Breast epithelium (tissue), 4 donors: ENCODE measurements at places on chromosomes 2 and 18.

GRCh38 chr18:27887287-27887686 lies 289.6 kb downstream of the CDH2 start:
- no peak for DNase-seq

GRCh38 chr18:79465392-79465991 lies 69.8 kb downstream of the NFATC1 start:
- no peak for DNase-seq

DNA sequence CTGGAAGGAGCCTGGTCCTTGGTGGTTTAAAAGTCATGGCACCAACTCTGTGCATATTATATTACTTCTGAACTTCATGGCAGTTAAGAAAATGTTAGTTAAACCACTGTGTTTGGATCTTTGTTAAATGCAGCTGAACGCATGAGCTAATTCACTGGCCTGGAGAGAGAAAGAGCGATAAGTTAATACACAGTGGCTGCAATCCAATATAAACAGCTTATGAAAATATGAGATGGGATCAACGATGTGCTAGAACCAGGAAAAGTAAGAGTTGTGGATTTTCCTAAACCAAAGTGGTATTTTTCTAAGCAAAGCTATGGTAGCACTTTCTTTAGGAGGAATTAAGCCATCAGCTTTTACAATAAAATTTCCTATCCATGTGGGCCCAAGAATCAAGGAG lies 326.7 kb downstream of the MTX2 start:
- DNase-seq: no peak

DNA sequence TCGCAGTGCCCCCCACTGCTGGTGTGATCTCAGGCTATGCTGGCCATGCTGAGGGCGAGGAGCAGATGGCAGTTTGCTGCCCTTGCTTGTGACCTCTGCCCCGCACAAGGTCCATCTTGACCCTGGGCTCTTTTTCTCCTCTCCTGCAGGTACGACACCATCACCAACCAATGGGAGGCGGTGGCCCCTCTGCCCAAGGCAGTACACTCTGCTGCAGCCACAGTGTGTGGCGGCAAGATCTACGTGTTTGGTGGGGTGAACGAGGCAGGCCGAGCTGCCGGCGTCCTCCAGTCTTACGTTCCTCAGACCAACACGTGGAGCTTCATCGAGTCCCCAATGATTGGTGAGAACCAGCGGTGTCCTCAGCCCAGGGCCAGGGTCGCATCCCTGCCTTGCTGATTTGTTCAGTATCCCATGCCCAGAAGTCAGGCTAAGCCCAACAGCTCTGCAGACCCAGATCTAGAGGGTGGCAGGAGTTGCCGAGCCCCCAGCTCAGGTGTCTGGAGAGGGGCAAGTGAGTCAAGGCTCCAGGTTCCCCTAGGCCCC lies 223.8 kb downstream of the ATAD2B start:
- no peak for DNase-seq

- no peak for DNase-seq
These were observed 36.9 kb upstream of the KLF11 start for GRCh38 chr2:10006236-10007161.

DNA sequence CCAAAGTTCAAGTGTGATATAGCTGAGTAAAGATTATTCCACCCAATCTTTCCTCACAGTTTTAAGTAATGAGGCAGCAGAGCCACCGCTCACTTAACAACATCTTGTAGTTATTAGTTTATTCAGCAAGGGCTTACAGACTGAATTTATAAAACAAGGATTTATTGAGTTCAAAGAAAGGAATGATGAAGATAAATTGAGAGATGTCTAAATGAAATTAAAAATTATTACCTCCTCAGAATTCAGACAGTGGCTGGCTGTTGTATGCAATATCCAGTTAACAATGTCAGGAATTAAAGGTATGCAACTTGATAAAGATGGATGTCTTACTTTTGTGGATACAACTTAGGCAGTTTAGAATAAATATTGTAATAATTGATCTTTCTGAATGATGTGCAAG lies 927.3 kb upstream of the CDH2 start:
- no peak for DNase-seq

- no peak for DNase-seq
These were observed 53.2 kb upstream of the ADAM23 start for GRCh38 chr2:206390181-206390580.

DNA sequence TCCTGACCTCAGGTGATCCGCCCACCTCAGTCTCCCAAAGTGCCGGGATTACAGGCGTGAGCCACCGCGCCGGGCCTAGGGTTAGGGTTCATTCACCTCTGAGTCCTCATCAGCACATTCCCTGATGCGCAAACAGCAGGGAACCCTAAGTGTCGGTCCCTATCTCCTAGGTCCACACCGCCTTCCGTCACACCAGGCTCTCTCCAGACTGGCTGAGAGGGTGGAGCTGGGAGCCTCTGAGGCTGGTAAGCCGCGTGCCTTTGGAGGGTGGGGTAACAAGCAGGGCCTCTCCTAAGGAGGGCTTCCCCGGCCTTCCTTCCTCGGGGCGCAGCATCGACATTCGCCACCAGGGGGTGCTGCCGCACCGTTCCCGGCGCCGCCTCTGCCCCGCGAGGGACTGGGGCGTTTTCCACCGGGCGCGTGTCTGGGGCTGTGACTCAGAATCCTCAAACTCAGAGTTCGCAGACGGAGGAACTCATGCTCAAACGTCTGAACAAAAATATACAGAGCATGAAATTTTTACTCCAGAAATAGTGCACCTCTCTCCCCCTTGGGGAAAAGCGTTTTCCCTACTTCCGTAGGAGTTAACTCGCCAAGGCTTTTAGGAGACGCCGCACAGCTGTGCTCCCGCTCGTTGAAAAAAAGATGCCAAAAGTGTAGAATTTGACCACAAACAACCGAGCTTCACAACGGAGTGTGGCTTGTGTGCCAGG lies 63.9 kb upstream of the ASAP2 start:
- peak; percentile 63 for DNase-seq

- no peak for DNase-seq
These were observed 1603.8 kb upstream of the ACVR2A start for GRCh38 chr2:146241023-146241422.

- DNase-seq: no peak
These were observed 39.6 kb upstream of the CRACDL start for GRCh38 chr2:98975611-98976010.

DNA sequence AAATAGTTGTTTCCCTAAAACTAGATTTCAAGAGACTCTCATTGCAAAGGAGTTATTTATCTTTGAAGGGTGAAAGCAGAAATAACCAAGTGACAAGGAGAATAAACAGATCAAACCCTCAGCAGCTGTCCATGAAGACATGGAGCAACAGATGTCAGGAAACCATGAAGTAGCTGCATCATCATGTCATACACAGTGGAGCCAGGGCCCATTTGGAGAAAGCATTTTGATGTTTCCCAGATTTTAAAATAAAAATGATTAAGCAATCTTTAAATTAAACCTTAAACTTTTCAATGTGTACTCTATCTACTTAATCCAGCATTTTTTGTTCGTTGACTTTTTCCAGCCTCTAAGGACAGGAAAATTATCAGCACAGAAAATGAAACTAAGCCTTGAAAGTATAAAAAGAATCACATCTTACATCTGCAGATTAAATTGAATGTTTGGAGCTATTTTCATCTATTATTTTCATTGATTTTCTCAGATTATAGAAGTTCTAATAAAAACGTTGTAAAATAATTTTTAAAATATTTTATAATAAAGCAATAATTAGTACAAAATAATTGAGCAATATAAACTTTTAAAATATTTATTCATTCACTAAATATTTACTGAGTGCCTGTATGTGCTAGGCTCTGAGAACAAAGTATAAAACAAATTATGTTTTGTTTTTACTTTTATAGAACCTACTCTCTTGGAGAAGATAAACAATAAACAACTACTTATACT lies 860.1 kb downstream of the BCL11A start:
- DNase-seq: no peak

- no peak for DNase-seq
These were observed 118.1 kb upstream of the CXCR4 start for GRCh38 chr2:136236019-136236418.

- no peak for DNase-seq
These were observed 8.9 kb downstream of the PTGR3 start for GRCh38 chr18:75200071-75200470.

GRCh38 chr2:75432761-75433361 lies 127.9 kb downstream of the EVA1A start:
- DNase-seq: no peak

DNA sequence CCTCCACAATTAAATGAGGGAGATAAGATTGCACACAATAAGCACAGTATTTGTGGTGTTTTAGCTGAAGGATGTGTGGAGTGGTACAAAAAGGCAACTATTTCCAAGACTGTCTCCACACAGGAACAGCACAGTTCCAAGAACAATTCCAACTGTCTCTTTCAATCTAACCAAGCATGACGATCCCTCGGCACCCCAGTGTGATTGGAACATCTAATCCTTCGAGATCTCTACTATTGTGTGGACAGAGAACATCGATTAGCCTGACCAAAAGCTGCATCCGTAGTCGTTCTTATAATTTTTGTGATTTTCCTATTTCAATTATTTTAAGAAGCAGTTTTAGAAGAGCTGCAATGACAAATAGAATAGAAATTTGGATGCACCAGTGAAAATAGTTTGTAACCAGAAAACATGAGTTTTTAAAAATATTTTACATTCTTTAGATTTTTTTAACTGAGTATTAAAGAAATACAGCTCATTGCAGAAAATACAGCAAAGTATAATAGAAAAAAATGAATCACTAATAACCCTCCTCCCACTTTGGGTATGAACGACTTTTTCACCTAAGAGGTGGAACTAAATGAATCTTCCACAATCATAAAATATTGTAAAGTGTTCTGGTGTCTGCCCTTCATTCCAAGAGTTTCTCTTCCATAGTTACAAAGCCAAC lies 76.4 kb upstream of the CABLES1 start:
- DNase-seq: no peak

GRCh38 chr2:236209996-236210395 lies 41.8 kb upstream of the GBX2 start:
- DNase-seq: no peak

DNA sequence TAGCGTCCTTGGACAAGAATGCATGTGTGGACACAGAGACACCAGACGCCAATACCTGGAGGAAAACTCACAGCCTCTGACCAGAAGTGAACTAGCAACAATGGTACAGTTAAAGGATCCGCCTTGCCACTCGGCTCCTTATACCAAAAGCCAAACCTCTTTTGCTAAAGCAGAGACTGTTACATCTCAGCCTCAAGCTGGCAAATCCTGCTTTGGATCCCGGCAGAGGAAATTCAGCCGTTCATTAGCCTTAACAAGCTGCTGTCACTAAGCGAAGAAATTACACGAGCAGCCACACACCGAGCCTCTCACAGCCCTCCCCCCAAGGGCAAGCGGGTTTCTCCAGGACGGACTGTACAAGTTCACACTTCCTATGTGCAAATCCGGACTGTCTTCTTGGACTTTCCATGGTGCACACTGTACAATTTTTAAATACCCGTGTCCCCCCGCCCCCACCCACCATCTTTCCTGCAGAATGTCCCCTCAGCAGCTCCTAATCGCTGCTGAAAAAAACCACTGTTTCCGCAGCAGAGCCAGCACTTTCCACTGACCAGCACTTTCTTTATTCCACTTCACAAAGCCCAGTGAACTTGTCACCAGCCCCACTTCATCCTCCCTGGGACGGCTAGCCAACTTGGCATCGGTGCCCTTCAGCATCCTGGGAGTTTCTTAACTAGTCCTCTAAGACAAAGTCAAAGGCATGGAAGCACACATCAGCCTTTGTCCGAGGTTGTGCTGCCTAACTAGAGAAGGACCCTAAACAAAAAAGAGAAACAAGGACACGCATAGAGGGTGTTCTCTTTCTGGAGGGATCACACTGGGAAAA lies 1.5 kb downstream of the KLF7 start:
- DNase-seq: peak; percentile 64

DNA sequence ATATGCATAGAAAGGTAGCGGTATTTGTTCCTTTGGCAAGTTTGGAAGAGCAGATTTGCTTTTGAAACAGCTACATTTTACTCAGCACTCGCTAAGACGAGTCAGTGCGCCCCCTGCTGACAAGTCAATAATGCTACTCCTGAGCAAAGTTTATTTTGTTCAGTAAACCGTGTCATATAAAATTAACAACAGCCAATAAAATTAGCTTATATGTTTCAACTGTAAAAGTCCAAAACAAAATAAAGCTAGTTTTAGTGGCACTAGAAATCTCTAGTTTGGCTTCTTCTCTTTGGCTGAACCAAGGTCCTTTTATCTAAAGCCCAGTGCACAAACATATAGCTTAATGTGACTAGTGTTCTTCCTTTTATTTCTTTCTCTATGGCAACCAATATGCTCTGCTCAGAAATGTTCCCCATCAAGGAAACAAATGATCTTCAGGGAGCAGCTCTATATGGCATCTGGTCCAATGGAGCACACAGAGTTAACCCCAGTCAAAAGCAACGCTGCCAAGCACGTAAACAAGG lies 4.2 kb upstream of the POU3F3 start:
- no peak for DNase-seq

- no peak for DNase-seq
These were observed 21.0 kb upstream of the SEMA4C start for GRCh38 chr2:96890726-96891385.

GRCh38 chr2:171178993-171179392 lies 18.3 kb upstream of the TLK1 start:
- no peak for DNase-seq

GRCh38 chr2:122704109-122704563 lies 948.7 kb downstream of the TSN start:
- DNase-seq: no peak

- no peak for DNase-seq
These were observed 906 bp downstream of the IKZF2 start for GRCh38 chr2:213150315-213151097.

GRCh38 chr2:85791704-85792565 lies 38.1 kb downstream of the ATOH8 start:
- no peak for DNase-seq

DNA sequence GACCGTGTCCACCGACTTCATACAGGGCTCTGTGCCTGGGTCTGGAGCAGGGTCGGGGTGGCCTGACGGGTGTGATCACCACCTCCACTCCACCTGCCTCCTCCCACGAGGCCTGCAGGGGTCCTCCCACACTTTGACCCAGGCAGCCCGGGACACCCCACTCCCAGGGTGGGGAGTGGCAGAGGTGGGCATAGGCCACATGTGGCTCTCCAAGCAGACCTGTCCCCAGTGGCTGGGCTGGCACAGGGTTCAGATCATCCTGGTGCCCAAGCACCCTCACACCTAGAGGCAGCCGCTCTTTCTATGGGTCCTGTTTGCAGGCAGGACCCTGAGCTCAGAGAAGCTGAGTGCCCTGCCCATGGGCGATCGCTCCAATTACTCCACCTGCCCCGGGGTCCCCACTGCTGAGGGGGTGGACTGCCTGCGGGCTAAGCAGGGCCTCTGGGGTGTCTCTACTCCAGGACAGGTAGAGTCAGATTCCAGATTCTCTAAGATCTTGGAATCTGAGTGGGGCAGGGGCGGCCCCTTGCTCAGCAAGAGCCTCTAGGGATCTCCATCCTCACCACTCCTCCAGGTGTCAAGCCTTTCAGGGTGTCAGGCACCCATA lies 1.4 kb downstream of the NEURL3 start:
- peak; percentile 11 for DNase-seq

- no peak for DNase-seq
These were observed 69.1 kb downstream of the SRBD1 start for GRCh38 chr2:45542013-45542412.
